Omental fat pad (tissue), 4 donors: ENCODE measurements at places on chromosomes 11 and 22.

- DNase-seq: no peak
Measured at GRCh38 chr11:104333977-104334376, 170.0 kb upstream of the PDGFD start.

DNA sequence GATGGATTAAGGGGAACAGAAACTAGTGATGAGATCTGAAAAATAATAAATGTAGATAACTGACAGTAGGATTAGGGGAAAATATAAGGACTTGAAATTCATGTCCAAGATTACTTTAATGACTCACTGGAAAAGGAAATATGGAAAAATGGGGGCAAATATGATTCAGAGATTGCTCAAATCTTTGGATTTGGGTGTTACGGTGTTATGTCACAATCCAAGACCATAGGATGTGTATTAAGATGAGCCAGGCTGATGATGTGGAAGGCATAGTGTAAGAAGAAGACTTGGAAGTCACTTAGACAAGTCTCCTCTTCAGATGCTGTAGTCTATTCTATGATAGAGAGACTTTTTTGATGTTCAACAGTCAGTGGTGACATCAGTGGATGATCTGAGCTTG, 323.7 kb downstream of the LUZP2 start:
- DNase-seq: no peak

- no peak for DNase-seq
Measured at GRCh38 chr11:114233755-114234154, 62.4 kb upstream of the NNMT start.

DNA sequence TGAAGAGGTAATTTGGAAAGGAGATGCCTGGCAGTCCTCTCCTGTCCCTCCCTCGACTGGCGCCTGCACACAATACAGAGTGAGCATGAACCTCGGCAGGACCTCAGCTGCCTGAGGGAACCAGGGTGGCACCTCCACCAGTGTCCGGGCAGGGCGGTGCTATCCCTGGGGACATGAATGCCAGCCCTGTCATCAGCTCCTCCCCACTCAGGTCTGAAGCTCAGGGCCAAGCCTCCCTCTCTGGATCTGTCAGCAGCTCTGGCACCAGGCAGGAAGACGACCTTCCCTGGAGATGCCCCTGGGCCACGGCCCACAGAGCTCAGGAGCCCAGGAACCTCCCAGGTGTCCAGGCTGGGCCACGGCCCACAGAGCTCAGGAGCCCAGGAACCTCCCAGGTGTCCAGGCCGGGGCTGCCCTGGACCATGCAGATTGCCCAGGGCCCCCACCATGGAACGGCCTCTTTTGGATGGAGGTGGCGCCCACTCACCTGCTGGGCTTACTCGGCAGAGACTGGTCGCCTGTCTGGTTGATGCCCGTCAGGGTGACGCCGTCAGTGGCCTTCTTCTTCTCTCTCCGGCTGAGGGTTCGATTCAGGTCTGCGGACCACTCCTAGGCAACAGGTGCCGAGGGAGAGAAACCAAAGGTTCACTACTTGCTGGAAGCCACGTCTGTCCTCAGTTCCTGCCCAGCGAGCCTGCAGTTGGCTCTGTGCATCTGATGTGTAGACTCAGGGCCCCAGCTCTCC, 21.7 kb upstream of the ARFGAP3 start:
- DNase-seq: no peak

- no peak for DNase-seq
Measured at GRCh38 chr22:26610996-26611395, 6.8 kb downstream of the CRYBB1 start.

GRCh38 chr22:26404851-26405421, 24.1 kb upstream of the ASPHD2 start:
- no peak for DNase-seq

DNA sequence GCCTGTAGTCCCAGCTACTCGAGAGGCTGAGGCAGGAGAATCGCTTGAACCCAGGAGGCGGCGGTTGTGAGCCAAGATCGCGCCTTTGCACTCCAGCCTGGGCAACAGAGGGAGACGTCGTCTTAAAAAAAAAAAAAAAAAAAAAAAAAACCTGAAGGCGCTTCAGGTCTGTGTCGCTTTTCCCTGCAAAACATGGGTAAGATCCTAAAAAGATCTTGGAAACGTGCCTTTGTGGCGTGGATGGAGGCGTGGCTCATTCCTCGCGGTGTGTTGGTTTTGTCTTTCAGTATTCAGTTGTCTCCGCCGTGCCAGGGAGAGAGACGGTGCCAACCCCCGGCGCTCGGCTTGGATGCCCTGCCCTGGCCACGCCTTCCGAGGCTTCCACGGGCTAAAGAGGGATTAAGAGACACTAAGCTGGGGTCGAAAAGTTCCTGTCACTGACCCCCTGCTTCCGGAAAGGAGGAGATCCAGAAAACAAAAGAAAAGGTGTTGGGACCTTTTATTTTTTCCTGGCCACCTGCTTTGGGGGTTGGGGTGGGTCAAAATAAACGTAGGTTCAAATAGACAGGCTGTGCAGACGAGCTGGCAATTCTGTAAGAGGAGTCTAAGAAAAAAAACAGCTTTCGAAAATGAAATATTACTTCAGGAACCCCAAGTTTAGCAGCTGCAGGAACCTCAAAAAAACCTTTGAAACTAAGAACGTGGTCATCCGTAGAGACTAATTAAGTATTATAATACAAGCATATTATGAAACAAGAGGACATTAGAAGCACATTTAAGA, 1.1 kb upstream of the SLC35F2 start:
- no peak for DNase-seq

DNA sequence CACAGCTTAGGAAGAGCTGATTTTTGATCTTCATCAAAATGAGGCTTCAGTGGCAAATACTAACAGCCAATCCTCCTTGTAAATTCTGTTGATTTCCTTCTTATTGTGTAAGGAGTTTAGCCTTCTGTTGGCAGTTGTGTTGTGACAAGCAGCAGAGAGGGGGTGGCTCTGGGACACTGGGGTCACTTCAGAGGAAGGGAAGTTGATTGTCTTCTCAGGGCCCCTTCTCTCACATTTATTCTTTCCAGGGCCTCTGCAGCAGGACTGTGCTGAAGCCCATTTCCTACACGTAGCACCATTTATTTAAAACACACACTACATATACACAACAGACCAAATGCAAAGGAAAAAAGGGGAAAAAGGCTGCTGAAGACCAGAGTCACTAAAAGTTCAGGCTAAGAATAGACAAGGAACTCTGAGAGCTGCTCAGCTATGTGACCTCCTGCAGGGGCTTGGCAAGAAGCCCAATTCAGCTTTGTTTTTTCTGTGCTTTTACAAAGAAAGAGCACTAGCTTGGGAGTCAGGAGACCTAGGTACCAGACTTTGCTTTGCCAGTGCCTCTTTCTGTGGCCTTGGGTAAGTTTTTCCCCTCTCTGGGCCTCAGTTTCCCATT, 28.3 kb upstream of the UPB1 start:
- no peak for DNase-seq

DNA sequence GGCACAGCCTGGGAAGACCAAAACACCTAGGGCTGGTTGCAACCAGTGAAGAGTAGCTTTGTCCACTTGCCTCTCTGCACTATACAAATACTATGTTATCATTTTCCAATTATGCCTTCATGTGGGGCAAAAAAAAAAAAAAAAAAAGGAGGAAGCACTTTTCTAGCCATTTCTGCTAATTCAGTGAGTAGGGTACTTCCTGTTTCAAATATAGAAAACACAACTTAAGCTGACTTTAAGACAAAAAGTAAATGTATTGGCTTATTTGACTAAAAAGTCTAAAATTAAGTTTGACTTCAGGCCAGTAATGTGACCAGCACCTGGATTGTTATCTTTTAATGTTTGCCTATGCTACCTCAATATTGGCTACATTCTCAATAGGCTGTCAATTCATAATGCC, 15.3 kb downstream of the CCDC73 start:
- DNase-seq: no peak

GRCh38 chr11:13110929-13111812, 102.1 kb downstream of the RASSF10 start:
- no peak for DNase-seq

GRCh38 chr11:59009661-59010060, 70.4 kb downstream of the GLYATL1 start:
- DNase-seq: no peak

GRCh38 chr11:119481667-119482400, 58.9 kb upstream of the THY1 start:
- DNase-seq: peak; percentile 19

- DNase-seq: no peak
Measured at GRCh38 chr11:13188179-13188578, 89.4 kb upstream of the BMAL1 start.

- DNase-seq: no peak
Measured at GRCh38 chr11:128783513-128783912, 83.6 kb downstream of the KCNJ1 start.

DNA sequence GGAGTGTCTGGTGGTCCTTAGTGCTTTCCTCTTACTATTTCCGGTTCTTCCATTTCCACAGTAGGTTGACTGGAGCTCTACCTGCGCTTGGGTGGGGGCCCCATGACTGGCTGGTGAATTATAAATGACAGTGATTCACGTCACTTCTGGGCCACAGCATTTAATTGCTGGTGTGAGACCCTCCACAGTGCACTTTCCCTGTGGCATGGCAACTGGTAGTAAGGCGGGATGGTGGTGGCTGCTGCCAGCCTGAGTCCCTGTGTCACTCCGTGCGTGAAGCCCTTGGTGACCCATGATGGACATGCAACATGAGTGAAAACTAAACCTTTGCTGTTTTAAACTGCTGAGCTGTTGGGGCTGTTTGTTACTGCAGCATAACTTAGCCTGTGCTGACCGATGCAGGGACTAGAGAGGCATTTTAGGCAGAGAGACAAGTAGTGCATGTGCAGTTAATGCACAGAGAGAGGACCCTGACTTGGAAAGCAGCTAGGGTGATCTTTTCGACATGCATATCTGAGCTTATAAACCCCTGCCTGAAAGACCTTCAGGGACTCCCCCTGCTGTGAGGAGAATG, 3.1 kb downstream of the PRDM11 start:
- DNase-seq: no peak
